GDM1 (cell line): ENCODE measurements at places on chromosomes 13 and 19.

GRCh38 chr13:26230703-26231102 lies 8.6 kb upstream of the RNF6 start:
- DNase-seq = no peak

DNA sequence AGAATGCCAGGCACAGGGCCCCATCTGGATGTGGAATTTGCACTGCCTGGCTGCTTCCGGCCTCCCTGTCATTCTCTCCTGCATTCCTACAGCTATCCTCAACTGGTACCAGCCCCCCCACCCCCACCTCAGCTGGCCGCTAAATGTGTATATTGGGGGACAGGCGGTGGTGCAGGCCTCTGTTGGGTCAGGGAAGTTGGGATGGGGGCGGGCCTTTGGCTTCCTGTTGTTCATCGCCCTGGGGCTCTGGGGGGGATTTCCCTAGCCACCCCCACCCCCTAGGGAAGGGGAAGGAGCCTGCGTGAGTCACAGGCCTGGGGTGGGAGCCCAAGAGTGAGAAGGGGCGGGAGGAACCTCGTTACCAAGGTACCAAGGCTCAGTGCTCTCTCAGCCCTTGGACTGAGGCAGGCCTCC lies 10.6 kb downstream of the POU2F2 start:
- peak; percentile 80 for DNase-seq

DNA sequence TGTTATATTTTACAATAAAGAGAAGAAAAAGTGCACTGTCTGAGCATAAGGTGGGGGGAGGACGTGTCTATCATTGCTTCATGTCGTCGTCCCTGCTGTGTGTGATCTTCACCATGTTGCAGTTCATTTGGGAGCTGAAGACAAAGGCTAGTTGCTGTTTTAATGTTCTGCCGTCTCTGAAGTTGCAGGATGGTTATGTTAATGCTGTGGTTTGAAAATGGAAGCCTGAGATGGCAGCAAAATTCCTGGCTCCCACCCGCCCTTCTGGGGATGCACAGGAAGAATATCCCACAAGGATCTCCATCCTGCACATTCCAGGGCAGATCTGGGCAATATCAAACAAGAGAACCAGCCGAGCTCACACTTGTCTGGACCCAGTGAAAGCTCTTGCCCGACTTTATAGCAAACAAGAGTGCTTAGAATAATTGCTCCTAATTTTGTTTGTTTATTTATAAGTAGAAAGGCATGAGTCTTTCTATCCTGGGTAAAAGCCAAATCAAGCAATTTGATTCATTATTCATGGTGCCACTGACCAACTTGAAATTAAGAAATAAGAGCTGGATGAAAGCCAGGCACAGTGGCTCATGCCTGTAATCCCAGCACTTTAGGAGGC lies 110.3 kb upstream of the ABCC4 start:
- no peak for DNase-seq

- DNase-seq = no peak
Measured at GRCh38 chr19:16627193-16627927, 644 bp downstream of the MED26 start.

GRCh38 chr19:46904114-46905060 lies 43.6 kb downstream of the ARHGAP35 start:
- DNase-seq = no peak

DNA sequence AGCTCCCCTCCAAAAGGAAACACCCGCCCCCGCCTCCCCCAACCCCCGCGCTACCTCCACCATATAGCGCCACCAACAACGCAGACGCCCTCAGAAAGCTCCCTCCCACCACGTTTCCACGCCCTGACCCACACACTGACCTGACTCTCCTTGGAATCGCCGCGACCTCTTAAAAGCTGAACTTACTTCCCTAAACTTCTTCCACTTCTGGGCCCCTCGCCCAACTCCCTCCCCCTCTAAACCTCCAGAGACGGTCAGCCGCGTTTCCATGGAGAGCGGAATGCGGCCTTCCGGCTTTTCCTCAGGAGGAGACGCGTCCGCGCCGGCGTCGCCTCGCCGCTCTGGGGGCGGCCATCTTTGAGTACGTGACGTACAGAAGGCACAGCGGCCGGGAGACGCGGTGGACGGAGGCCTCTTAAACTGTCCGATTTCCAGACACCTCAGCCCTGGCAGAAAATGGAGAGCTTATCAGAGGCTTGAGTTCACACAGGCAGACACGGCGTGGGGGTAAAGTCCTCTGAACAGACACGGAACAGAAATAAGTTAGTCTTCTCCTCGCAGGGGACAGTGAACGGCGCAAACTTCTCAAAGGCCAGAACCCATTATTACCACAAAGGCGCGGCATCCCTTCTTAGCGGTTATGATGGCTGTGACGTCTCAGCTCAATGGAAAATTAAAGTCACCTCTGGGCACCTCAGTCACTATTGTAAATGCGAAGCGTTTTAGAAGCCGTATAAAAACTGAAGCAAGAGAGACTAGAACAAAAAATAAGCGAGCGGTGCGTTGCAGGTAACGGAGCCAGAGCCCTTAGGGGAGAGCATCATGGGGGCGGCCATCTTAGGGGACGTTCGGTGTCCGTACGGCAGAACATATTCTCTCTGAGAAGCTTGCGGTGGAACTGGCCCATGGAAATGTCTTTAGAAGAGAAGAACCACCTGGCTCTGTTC lies at the start of gene ZNF432:
Gene ZNF432, minus strand, starts transcription at position 284 of the 947 bp plus-strand sequence. CDS start 1,970 bp downstream, outside the sequence.
- DNase-seq = peak; percentile 94

GRCh38 chr13:49225223-49226042 lies 5.3 kb downstream of the MLNR start:
- DNase-seq = no peak

GRCh38 chr13:103282571-103283450 lies 216.6 kb upstream of the SLC10A2 start:
- DNase-seq = no peak

- DNase-seq = no peak
Measured at GRCh38 chr19:1151037-1151724, 22.9 kb downstream of the SBNO2 start.

DNA sequence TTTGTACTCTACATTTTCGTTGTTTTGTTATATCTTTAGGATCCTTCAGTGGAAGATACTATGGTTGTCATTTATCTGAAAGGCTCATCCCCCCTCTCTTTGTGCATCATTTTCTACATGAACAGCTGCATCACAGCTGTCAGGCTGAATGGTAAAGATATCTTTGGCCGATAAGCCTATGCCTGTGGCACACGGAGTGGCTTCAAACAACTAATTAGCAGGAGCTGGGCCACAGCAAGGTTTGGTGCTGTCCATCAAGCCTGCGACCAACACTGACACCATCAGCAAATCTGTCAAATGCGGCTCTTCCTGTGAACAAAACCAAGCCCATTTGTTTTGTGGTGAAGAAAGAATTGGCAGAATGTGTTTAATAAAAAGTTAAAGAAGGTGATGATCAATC lies 334.4 kb downstream of the PCDH9 start:
- no peak for DNase-seq

DNA sequence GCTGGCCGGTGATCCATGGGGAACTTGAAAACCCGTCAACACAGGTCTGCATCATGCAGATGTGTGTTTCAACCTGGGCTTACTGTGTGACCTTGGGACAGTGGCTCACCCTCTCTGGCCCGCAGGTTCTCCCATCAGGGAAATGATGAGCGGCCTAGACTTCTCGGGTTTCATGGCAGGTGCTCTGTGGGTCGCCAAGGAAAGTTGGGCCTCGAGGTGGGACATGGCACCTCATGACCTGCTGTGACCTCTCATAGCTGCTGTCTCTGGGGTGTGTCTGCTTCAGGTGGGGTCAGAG lies 50.8 kb upstream of the NFIC start:
- no peak for DNase-seq

- no peak for DNase-seq
Measured at GRCh38 chr13:95188128-95188527, 113.1 kb downstream of the ABCC4 start.
